Activated naive CD4-positive, alpha-beta T cell treated with anti-CD3 and anti-CD28 coated beads for 36 hours (primary cell): ENCODE measurements at places on chromosomes 11 and 22. TPM values are rescaled to one million over a fixed set of nuclear protein-coding genes. Genes with fewer than 3 reads are reported as not detected.

The ALDH3B1 gene
- total RNA-seq = not detected

The NDUFS8 gene
- 142 TPM for total RNA-seq

DNA sequence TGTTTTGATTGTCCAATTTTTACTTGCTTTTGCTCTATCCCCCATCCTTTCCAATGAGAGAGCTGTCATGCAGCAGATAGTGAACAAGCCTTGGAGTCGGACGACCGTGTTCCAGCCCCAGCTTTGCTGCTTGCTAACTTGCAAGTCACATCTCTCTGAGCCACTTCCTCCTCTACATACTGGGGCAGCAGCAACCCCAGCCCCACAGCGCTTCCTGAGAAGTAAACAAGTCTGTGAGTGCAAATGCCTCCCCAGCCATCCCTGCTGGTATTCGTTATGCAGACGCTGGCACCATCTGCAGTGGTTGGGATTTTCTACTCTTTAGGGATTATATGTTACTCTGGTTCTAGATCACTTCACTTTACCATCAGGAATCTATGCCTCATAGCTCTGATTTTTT lies 35.0 kb downstream of the TPBGL start:
- peak overlapping the region; percentile 37 for H3K4me3 ChIP-seq
- peaks cover 59% of the 10 kb centered on the region for H3K4me1 ChIP-seq
- H3K27me3 ChIP-seq = no peaks in the 10 kb centered on the region
- H3K27ac ChIP-seq = peak overlapping the region; percentile 95

- no peaks in the 10 kb centered on the region for H3K27me3 ChIP-seq
- H3K27ac ChIP-seq = no peak overlapping the region
- no peaks in the 10 kb centered on the region for H3K4me1 ChIP-seq
- DNase-seq = no peak
- no peaks in the 10 kb centered on the region for H3K36me3 ChIP-seq
- no peak overlapping the region for H3K4me3 ChIP-seq
Measured at GRCh38 chr11:111361874-111362273, 17.2 kb downstream of the POU2AF1 start.

DNA sequence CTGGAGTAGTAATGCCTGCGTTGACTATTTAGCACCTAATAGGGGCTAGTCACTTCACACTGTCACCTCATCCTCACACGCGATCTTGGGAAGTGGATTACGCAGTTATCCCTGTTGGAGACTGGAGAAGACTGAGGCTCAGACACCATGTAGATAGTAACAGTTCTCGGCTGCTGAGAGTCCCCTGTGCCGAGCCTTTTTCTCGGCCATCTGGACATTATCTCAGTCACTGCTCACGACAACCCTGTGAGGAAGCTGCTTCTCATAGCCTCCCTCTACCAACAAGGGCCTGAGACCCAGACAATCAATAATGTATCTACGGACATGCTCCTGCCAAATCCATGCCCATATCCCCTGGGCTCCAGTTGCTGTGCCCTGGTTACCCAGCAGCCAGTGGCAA lies 25.9 kb downstream of the SCUBE1 start:
- H3K4me3 ChIP-seq = no peak overlapping the region
- no peaks in the 10 kb centered on the region for H3K4me1 ChIP-seq
- no peaks in the 10 kb centered on the region for H3K27me3 ChIP-seq
- DNase-seq = no peak

GRCh38 chr11:73983741-73984538 lies 1.3 kb upstream of the UCP2 start:
- H3K27ac ChIP-seq = peak overlapping the region; percentile 99
- peak overlapping the region; percentile 98 for H3K4me3 ChIP-seq
